Stimulated activated CD4-positive, alpha-beta T cell treated with anti-CD3 and anti-CD28 coated beads, Interleukin-4, amount 100 ng/mL, for 24 hours (primary cell): ENCODE measurements at places on chromosomes 12 and 14.
A peak's percentile ranks its signal among the peaks of the same experiment; 100 is the strongest.

- no peak for DNase-seq
These were observed 541.7 kb downstream of the SLC16A7 start for GRCh38 chr12:60137513-60137912.

DNA sequence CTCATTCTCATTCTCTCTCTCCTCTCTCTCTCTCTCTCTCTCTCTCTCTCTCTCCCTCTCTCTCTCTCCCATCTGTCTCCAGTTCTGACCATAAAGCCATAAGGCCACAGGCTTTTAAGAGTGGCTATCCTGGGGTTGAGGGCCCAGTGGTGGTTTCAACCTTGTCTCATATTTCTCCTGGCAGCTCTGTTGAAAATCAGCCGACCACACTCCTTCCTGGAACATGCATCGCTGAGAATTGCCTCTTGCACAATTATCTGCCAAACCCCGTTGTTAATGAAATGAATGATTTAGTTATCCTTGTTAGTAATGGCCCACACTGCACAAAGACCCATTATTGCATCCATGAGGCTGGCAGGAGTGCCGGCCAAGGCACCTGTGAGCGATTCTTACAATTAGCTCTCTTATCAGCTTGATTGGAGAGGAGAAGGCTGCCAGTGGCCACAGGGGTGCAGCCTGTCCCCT lies 30.4 kb upstream of the KCNA5 start:
- no peak for DNase-seq

DNA sequence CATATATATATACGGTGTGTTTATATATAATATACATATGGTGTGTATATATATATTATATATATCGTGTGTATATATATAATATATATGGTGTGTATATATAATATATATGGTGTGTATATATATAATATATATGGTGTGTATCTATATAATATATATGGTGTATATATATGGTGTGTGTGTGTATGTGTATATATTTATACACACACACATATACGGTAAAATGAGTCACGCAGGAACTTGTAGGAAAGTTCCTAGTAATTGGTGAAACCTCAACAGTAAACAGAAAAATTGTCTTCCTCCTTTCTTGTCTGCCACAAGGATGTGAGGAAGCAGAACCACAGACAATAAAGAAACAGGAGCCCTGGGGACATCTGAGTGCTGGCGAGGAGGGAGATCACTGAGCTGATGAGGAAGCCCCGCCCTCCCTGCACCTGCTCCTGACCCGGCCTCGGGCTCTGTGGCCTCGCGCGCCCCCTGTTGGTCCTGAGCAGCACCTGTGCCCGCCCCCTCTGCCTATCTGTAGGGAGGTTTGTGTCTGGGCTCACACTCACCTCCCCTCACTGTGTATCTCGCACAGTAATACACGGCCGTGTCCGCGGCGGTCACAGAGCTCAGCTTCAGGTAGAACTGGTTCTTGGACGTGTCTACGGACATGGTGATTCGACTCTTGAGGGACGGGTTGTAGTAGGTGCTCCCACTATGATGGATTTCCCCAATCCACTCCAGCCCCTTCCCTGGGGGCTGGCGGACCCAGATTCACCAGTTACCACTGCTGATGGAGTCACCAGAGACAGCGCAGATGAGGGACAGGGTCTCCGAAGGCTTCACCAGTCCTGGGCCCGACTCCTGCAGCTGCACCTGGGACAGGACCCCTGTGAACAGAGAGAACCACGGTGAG lies 1079.4 kb downstream of the TMEM121 start:
- DNase-seq = peak; percentile 84

DNA sequence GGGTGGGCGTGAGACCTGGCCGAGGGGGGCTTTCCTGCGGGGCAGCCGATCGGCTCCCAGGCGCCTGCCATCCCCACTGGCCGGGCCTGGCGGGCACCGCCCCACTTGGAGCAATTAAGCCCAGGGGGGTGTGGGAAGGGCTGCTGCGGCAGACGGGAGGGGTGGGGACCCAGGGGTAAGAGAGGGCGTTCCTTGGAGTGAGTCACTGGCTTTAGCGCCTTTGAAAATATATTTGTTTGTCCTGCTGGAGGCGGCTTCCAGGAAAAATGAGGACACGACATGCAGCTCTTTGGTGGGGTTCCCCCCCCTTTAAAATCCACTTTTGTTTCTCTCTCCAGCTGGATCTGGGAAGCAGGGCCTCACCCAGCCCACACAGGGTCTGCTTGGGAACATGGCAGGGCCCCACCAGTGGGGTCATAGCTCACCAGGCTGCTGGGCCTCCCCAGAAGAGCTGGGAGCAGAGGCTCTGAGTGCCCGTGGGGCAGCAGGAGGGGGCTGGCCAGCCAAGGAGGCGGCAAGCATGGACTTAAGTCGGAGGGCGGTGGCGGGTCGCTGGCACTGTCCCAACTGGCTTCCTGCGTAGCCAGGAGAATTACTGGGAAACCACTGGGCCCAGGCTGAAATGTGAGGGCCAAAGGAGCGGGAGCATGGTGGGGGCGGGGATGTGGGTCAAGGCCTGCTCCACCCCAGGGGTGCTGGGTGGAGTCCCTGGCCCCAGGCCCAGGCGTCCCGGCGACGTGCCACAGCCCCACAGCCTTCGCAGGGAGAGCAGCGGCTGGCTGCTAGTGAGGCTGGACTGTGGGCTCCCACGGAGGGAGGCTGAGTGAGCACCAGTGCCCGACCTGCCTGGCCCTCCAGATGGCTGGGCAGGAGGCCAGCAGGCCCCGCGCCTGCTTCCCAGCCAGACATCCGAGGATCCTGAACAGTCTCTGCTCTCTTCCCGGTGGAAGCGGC lies 128.0 kb downstream of the RFLNA start:
- no peak for DNase-seq

- peak; percentile 13 for DNase-seq
These were observed 82.6 kb upstream of the GTF2A1 start for GRCh38 chr14:81303258-81303935.

DNA sequence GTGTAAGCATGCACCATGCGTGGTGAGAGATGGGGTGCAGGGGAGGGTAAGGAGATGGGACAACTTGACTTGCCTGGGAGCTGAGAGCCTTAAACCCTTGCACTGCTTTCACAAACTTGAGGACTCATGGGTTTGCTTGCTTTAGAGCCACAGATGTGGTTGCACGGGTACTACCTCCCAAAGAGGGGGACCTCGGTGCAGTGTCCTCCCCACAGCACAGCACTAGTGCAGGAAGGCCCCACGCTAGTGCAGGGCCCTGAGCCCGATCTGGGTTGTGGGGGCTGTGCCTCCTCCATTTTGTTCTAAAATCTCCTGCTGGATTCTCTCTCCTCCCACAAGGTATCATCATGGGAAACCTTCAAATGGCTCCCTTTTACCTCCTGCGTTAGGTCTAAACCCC lies 11.2 kb downstream of the KRT72 start:
- DNase-seq = no peak

DNA sequence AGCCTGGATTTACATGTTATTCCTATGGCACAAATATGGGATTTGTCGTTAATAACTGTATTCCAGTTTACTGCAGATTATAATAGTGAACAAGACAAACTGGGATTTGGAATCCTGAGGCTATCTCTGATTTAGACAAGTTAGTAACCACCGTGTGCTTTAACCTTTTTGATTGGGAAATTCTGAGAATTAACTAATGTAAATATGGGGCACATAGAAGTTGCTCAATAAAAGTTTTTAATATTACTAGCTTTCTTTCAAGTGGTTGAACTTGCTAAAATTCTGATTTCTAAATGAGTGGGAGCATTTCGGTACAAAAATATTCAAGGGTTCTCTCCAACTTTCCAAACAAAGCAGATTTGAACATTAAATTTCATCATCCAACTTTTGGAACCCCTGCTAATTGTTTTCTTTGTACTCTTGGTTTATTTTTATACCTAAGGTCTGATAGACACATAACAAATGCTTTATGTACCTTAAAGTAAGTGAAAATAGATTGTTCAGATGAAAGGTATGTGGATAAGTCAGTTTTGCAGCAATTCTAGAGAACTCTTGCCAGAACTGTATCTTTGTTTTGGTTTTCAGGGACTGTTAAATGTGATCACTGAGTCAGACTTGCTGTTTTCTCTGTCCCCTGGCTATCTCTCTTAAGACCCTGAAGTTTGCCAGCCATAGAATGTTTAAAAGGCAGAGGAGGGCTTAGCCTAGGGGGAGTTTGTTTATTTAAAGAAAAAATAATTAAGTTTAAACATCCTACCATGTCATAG lies 57.5 kb downstream of the FRS2 start:
- no peak for DNase-seq

DNA sequence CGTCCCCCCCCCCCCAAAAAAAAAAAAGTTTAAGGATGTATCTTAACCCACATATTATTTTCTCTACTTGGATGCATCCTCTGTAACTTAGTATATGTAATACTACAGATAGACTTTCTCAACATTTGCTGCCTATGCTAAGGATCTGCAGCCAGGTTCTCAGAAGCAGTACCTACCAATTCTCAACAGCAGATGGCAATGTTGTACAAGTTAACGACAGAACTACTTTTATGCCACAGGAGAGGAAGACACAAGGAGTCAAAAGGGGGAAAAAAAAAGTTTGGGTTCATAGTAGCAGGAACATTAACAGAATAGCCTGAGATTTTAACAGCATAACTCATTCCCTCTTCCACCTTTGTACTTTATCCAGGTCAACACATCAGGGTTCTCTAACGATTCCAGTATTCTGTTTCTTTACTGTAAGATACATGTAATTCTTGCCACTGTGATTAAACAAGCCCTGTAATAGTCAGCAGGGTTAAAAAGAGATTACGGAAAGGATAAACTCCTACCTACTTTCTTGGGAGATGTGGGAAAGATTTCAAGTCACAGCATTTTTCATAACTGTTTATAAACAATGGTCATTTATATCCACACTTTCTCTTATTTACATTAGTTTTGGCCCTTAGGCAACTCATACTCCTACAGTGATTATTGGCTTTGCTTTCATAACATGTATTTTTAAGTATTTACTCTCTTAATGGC lies 5.7 kb upstream of the NEK9 start:
- peak; percentile 69 for DNase-seq

GRCh38 chr12:109295764-109296425 lies 13.2 kb downstream of the FOXN4 start:
- no peak for DNase-seq

- no peak for DNase-seq
These were observed 91.2 kb downstream of the SLC25A21 start for GRCh38 chr14:37081218-37081617.

DNA sequence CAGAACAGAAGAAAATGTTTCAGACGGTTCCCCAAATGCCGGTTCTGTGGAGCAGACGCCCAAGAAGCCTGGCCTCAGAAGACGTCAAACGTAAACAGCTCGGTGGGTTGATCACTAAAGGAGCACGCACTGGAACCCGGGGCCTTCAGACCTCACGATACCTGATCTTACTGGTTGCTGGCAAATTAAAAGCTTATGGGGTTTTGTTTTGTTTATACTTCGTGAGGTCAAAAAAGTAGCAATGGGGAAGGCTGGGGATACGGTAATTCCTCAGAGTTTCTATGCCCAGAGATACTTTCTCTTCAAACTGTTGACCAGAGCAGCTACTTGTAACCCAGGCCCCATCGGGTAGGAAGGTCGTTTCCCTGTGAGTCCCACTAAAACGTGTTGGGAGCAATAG lies 1.7 kb downstream of the CDKN1B start:
- DNase-seq = peak; percentile 38

DNA sequence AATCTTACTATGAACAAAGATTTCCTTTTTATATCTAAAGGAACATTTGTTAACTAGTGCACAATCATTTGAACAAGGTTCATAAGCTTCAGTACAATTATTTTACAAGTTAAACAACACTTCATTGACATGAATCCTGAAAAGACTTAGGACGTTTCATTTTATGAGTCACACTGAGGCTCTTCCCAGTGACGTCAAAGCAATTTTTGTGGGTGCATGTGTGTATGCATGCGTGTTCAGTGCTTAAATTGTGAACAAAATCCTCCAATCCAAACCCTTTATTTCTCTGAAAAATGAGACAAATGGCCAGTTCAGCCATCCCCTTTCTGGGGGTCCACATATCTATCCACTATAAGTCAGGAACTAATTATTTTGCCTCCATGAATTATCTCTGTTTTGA lies 2.9 kb downstream of the LMNTD1 start:
- no peak for DNase-seq

- DNase-seq = no peak
These were observed 84.3 kb downstream of the CRACR2A start for GRCh38 chr12:3668479-3669165.

DNA sequence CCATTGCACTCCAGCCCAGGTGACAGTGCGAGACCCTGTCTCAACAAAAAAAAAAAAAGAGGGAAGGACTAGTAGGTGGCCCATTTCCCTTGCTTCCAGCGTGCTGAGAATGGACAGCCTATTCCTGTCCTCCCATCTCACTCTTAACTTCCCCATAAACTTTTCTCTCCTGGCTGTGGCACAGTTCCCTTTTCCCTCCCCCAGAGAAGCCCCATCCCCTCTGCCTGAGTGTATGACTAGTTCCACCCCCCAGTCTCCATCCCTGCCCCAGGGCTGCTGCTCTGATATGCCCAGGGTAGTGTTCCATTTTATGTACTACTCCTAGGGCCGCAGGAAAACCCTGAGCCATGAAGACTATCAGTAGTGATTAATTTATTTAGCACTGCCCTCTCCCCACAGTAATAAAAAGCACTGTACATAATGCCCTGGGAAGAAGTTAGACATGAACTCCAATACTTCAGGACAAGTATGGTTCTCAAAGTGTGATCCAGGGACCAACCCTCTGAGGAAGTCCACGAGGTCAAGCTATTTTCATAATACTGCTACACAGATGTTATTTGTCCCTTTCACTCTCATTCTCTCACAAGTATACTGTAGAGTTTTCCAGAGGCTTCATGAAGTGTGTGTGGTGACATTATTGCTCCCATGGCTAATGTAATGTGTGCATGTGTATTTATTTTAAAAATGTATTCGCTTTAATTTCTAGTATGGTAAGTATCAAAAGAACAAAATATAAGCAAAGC lies 11.5 kb upstream of the CHD4 start:
- no peak for DNase-seq

DNA sequence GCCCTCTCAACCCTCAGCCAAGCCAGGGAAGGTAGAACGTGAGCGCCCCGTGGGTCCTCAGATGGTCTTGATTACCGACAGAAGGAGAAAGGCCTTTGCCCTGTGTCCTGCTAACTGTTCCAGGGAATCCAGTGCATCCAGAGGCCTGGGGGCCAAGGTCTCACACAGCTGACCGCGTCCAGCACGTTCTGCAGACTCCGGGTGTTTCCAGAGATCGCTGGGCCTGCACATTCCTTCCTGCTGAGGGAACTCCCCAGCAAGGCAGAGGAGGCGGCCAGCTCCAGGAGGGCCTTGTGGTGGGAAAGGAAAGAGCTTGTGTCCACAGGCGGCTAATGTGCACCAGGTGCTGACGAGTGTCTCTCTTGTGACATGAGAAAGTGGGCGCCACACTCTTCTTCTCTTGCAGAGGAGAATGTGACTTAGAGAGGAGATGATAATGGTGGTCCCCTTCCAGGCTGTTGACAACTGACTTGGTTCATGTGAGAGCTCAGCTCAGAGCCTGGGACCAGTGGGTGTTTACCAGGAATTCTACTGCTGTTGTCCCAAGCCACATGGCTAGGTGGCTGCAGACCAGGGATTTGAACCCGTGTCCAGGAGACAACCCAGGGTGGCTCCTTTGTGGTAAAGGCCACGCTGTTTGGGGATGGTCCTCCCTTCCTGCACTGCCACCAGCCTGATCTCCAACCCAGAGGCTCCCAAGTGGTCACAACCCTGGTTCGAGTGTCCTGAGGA lies 46.8 kb upstream of the DLK1 start:
- DNase-seq = no peak

- DNase-seq = no peak
These were observed 64.9 kb downstream of the SPRING1 start for GRCh38 chr12:116672842-116673516.

GRCh38 chr12:54661048-54661447 lies 12.9 kb upstream of the DCD start:
- no peak for DNase-seq
